ENCODE measurements at places on chromosomes 5 and 9. TPM values are rescaled to one million over a fixed set of nuclear protein-coding genes. Genes with fewer than 3 reads are reported as not detected.

ANKRD34B gene
- total RNA-seq, result not detected

F12 gene
- total RNA-seq, result 0.56 TPM

IL3 gene
- total RNA-seq, result not detected

PCDHAC1 gene
- total RNA-seq, result not detected

RBM18 gene
- 8.4 TPM for total RNA-seq

ZNF618 gene
- 8.2 TPM for total RNA-seq

CCL19 gene
- total RNA-seq, result not detected

PCDHB5 gene
- total RNA-seq, result 0.28 TPM

RORB gene
- under 0.01 TPM for total RNA-seq

FAM200C gene
- 6.7 TPM for total RNA-seq

PCDHGA3 gene
- total RNA-seq, result 1.7 TPM

REEP5 gene
- 49.3 TPM for total RNA-seq

IRX2 gene
- total RNA-seq, result 0.36 TPM

SNX24 gene
- 21.7 TPM for total RNA-seq

FOXI1 gene
- total RNA-seq, result not detected

IL33 gene
- total RNA-seq, result not detected

SLC4A9 gene
- not detected for total RNA-seq

PTGER4 gene
- total RNA-seq, result 10.6 TPM

CDC26 gene
- total RNA-seq, result 49.2 TPM

INSL4 gene
- total RNA-seq, result not detected

SIMC1 gene
- 6.9 TPM for total RNA-seq

UNC13B gene
- 14.3 TPM for total RNA-seq
